ENCODE measurements at places on chromosomes 6 and 20.

DNA sequence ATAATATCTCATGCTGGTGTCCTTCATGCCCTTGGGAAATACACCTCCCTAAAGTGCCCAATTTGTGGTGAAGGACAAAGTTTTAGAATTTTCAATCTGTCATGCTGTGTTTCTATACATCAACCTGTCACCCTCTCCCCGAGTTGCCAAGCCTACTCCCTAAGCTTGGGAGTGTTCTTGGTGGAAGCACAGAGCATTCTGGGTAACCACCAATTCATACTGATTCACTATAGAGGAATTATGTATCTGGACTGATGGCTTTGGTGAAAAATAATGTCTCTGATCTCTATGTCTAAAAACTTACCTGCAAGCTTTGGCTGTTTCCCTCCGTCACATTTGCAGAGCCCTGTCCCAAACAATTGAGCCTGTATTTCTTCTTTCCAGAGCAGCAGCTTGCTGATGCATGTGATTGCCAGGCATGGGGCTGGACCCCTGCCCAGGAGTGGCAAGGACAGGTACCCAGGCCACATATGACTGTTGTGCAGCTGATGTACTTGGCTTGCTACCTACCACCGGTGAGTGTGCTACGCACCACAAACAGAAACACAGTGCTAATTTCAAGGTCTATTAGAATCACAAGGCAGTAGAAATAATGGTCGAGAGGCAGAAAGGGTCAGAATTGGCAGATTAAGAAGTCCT, 202.8 kb upstream of the CITED2 start:
- DNase-seq: peak; percentile 87

DNA sequence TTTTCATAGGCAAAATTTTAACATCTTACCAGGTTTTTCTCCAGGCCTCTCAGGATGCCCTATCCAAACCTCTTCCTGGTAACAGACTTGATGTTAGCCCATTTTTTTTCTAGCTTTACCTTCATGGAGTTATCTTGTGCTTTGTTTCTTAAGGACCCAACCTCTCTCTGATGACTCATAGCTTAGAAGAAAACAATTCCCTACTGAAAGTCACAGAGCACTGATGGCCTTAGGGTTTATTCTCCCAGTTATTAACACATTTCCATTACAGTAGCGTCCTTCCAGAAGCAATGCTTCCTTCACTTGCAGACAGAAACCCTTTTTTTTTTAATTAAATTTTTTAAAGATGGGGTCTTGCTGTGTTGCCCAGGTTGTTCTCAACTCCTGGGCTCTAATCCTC, 79.4 kb downstream of the IYD start:
- no peak for DNase-seq

DNA sequence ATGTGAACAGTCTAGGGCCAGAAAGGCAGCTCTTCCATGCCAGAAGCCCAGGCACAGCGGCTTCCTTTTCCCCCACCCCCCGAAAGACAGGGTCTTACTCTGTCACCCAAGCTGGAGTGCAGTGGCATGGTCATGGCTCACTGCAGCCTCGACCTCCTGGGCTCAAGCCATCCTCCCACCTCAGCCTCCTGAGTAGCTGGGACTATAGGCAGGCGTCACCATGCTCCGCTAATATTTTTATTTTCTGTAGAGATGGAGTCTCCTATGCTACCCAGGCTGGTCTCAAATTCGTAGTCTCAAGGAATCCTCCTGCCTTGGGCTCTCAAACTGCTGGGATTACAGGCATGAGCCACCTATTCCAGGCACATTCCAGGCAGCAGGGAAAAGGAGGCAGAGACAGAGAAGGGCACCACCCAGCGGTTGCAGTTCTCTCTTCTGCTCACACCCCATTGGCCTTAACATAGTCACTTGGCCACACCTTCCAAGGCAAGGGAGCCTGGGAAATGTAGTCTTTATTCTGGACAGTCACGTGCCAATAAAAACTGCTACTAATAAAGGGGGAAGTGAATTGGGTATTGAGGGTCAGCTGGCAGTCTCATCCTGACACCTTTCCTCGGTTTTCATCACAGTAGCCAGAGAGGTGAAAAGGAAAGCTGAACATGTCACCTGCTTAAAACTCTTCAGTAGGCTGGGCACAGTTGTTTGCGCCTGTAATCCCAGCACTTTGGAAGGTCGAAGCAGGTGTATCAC, 205.9 kb downstream of the ZMYND8 start:
- DNase-seq: peak; percentile 55

- no peak for DNase-seq
Observed at GRCh38 chr6:140541288-140541687, 1166.8 kb upstream of the CITED2 start.

DNA sequence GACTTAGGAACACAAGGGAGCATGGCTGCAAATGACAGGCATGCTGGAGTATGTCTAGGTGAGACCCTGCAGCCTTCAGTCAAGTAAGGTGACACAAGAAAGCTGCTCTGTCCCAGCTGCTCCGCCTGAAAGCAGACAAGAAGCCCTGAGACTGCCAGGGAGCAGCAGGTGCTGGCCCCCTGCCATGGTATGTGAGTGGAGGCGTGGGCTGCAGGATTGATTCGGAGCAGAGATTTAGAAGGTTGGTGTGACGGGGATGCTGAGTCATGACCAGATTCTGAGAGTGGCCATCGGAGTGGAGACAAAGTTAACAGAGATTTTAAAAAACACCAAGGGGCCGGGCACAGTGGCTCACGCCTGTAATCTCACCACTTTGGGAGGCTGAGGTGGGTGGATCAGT, 17.8 kb downstream of the LRP11 start:
- peak; percentile 30 for DNase-seq

GRCh38 chr20:6768228-6769140, 998 bp downstream of the BMP2 start:
- DNase-seq: peak; percentile 45

- DNase-seq: no peak
Observed at GRCh38 chr6:21039926-21040325, 505.7 kb downstream of the CDKAL1 start.
